ENCODE measurements at places on chromosomes 6 and 20.

GRCh38 chr20:24820345-24820744 is 128.7 kb upstream of the CST7 start:
- DNase-seq, result no peak

GRCh38 chr20:23823621-23824324 is 2.8 kb downstream of the CST2 start:
- DNase-seq, result no peak

- DNase-seq, result no peak
Measured at GRCh38 chr20:13526551-13526950, 112.2 kb downstream of the TASP1 start.

DNA sequence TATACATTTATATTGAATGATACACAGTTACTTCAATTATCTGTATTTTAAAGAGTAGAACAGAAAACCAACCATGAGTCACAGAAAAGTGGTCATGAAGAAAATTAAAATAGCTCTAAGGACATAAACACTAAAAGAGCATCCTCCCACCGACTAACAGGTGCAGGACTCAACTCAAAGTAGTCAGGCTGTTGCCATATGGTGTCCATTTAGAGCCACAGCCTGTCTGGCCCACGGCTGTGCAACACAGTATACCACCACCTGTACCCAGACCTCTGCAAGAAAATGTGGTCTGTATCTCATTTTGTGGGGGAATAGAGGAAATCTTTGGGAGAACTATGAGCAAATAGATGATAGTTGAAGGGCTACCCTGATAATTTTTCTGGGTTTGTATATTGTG is 449.8 kb upstream of the RNF217 start:
- no peak for DNase-seq

All from HEK293T (cell line).